ENCODE measurements at places on chromosomes 13 and 19.
A peak's percentile ranks its signal among the peaks of the same experiment; 100 is the strongest.

GRCh38 chr13:55977436-55977835 is 1163.3 kb upstream of the PRR20A start:
- DNase-seq = no peak

GRCh38 chr13:36282821-36283432 is 14.7 kb downstream of the CCDC169 start:
- no peak for DNase-seq

DNA sequence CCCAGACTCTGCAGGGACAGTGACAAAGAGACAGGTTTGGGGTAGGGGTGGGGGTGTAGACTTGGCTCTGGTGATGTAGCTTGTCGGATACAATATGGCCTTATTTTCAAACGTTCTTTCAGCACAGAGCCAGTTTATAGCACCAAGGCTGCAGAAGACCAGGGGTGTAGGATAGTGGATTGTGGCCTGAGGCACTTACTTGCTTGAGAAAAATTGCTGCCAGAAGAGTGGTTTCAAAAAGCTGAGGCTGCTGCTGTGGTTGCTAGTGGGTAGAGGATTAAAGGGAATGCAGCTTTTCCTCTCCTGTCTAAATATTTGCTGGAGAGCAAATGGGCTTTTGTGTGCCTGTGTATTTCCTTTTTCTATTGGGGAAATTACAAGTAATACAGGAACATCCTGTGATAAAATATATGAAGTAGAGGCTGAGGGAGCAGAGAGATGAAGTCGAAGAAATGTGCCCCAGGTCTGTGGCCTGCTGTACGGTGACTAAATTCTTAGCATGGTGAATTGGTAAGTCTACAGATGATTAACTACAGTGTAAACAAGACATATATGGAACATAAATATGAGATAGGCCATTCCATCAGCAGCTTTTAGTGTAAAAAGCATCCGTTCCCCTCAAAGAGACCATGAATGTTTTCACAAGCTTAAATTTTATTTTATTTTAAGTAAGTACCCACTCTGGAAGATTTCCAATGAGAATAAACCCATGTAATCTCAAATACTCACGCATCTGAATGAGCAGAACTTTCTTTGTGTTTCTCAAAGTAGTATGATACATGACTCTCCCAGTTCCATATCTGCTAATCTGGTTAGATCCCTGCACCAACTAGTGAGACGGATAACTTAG is 112.9 kb downstream of the LRCH1 start:
- DNase-seq = no peak

DNA sequence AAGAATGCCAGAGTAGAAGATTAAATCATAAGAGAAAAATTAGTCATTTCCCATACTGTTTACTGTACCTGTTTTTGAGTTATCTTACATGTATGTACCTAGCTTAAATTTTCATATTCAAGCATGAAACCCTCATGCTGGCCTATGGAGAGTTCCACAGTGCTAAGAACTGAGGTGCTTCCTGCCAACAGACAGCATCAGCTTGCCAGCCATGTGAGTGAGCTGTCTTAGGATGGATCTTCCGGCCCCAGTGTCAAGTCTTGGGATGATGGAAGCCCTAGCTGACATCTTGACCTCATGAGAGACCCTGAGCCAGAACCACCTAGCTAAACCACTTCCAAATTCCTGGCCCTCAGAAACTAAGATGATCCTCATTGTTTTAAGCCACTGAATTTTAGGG is 90.1 kb downstream of the SERP2 start:
- no peak for DNase-seq

GRCh38 chr19:835210-835810 is 5.5 kb upstream of the PRTN3 start:
- no peak for DNase-seq

DNA sequence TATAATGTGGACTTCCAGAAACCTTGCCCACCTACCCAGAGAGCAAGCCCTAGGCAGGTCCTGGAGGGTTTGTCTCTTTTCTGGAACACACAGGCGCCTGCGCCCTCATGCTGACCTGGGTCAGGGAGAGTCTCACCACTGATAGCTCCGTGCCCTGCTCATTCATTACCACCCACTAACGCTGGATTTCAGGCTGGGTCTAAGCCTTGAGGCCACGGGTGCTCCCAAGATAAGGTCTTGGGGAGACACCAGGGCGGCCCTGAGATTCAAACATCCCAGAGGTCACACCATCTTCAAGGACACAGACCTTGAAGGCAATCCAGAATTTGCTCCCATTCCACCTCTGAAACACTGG is 5.1 kb downstream of the S1PR2 start:
- DNase-seq = no peak

- peak; percentile 27 for DNase-seq
Observed at GRCh38 chr19:3760871-3761361, 576 bp downstream of the APBA3 start.

- no peak for DNase-seq
Observed at GRCh38 chr13:87274209-87274819, 396.9 kb upstream of the SLITRK5 start.

GRCh38 chr19:7925171-7925851 is 624 bp downstream of the CTXN1 start:
- DNase-seq = peak; percentile 86

- DNase-seq = no peak
Observed at GRCh38 chr13:99346335-99347042, 39.3 kb upstream of the GPR183 start.

GRCh38 chr19:11418094-11418548 is 993 bp downstream of the RGL3 start:
- DNase-seq = no peak

- no peak for DNase-seq
Observed at GRCh38 chr13:95740979-95741320, 64.0 kb downstream of the DNAJC3 start.

DNA sequence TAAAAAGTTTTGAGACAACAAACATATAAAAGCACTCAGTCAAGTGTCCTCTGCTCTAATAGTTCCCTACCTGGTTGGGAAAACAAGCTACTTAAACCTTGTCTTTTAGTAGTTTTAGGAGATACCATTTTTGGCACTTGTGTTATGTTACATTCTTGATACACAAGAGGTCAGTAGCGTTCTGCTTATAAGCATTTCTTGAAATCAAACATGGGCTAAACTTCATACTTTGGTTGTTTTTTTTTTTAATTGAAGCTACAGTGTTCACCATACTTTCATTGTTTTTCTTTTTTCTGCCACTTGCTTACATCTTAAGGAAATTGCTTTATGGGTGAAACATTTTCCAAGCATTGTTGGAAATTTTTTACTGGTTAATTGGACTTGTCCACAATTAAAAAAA is 12.9 kb downstream of the NHLRC3 start:
- DNase-seq = no peak

- DNase-seq = peak; percentile 75
Observed at GRCh38 chr19:35269438-35270117, 816 bp downstream of the USF2 start.

GRCh38 chr13:95955255-95955654 is 97.9 kb downstream of the UGGT2 start:
- DNase-seq = no peak

DNA sequence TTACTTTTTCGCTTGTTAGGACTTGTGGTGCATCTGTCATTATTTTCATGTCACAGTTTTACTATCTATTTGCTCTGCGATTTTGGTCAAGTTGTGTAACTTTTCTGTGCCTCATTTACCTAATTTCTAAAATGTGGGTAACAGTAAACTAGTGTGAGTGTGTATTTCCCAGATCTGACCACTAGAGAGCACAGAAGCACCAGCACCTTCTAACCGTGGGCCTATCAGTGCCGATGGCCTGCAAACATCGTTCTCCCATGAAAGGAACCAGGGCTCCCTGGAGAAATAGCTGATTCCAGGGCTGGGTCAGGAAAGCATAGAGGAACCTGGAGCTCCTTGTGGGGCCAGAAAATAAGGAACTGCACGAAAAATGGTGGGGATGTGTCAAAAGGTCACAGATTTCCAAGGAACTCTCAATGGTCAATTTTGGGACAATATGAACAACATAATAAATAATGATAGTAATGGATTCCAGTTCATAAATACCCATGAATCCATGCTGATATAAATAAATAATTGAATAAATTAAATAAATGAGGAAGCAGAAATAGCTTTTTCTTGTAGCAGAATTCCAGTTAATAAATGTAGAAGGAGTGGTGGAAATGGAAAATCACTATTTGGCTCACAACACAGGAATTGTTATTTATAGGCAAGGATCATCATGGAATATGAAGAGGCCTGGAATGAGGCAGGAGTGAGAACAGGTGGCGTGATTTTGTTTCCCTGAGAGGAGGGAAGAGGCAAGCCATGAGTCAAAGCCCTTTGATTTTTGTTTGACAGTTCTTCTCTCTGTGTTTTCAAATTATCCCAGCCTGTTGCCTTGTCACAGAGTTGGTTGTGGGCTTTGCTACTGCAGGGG is 31.1 kb downstream of the CEACAM8 start:
- DNase-seq = peak; percentile 8

DNA sequence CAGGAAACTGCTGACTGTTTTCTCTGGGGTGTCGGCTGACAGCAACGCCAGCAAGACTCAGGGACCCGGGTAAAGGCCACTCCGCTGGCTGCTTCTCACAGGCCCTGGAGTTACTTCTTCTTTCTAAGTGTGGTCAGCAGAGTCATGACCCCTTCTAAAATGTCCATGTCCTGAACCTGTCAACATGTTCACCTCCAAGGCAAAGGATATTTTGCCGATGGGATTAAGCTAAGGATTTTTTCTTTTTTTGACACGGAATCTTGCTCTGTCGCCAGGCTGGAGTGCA is 7.9 kb downstream of the PEX11G start:
- no peak for DNase-seq

DNA sequence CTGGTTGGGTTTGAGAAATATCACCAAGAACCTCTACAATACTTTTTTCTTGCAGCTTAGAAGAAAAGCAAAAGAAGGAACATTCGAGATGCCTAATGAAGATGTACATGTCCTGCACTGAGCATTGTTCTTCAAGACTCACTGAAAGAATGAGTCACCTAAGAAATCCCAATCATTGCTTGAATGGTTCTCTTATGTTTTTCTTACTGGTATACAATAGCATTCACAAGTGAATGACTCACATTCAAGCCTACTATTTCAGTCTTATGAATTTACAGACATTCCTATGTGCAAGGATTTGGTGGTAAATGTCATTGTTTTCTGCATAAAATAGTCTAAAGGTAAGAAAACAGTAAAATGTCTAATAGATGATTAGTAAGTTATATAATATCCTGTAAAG is 594.6 kb downstream of the PCDH9 start:
- DNase-seq = no peak

- DNase-seq = no peak
Observed at GRCh38 chr13:50094615-50095293, 79.5 kb downstream of the KCNRG start.

GRCh38 chr13:112348642-112349345 is 27.4 kb upstream of the SPACA7 start:
- DNase-seq = no peak

DNA sequence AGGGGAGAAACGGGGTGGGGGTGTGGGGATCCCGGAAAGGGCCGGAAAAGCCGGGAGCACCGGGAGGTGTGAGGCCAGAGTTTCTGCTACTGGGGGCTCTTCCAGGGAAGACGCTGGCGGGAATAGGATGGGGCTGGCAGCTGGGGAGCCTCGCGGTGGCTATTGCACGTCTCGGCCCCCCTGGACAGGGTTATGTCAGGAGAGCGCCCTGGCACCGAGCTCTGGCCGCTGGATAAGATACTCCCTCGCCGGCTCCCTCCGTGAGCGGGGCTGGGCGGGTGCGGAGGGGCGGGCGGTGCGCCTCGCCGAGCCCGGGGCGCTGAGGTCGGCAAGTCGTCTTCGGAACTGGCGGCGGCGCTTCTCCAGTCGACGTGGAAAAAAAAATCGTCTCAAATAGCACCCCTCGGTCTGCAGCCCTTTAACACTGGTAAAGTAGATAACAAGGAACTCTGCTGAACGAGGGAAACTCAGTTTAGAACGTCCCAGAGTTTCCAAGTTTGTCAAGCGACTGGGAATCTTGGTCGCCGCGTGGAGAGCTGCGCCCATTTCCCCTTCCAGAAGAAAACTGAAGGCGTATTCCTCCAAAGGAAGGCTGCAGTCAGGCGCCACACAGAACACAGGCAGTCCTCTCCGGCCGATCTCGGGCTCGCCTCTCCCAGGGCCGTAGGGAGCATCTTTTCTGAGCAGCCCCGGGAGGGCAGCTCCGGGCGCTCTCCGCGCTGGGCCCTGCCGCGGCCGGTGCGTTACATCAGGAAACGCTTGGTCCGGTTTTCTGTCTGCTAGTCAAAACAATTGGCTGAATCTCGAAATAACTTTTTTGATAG is 115.1 kb downstream of the KCNRG start:
- DNase-seq = peak; percentile 38

GRCh38 chr19:2213799-2214198 is 22.3 kb downstream of the PLEKHJ1 start:
- no peak for DNase-seq

DNA sequence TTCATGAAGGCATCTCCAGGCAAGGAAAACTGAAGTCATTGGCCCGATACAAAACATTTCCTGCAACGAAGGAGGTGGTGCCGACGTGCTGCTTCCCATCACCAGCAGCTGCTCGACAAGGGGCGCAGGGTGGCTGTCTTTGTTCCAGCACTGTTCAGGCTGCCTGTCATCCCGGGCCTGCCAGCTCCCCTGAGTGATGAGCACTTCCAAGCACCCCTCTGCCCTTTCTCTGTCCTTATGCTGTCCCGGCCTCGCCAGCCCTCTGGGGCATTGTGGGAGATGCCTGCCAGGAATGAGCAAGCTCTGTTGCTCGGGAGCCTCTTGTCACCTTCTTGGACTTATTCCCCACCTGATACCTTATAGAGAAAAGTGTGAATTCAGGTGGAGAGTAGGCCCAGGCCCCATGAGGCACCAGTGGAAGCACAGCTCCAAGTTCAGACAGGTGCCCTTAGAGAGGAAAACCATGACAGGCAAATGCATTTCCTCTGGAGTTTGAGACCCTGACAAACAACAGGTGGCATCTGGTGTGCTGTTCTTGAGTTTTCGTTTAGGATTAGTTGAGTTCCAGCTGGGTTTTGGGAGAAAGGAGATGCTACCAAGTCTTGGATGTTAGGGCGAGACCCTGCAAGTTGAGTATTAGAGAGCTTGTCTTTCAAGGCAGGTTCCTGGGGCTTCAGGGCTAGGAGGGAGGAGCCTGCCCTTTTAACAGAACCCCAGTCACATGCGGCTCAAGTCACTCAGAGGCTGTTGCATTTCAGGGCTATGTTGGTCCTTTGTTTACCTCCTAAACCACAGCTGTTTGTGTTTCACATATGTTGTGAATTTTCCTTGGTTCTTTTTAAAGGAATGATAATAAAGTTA is 21.4 kb downstream of the BBC3 start:
- no peak for DNase-seq

DNA sequence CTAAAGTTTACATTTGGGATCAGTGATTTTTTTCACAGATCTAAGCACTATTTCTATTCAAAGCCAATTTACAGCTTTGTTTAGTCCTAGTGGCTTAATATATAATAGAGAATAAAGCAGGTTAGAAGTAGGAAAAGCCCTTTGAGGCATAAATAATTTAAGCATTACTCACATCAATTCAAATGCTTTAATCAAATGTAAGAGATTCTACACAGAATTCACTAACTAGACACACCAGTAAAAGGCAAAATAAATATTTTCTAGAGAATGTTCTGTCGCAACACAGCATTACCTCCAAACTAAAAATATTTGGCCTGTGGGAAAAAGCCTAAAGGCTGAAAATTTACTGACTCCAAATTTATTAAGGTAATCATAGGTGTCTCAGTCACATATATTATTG is 31.3 kb downstream of the KCTD12 start:
- no peak for DNase-seq
